Epithelial cell of prostate (primary cell): ENCODE measurements at places on chromosomes 4 and X.

DNA sequence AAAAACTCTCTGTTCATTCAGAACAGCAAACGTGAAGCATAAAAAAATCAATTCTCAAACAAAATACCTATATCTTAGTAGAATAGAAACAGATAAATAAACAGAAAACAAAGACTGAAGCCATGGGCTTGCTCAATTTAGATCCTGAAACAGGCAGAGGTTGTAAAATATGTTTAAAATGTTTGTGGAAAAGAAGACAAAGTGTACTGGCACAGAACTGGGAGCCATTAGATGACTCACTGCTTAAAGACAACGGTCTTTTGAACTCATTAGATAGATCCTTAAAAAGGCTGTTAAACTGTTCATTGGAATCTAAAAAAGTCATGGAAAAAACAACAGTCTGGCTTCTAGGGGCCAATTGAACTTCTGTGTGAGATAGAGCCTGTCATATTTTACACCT lies 247.0 kb upstream of the NDST4 start:
- DNase-seq, result no peak

GRCh38 chrX:17744896-17745523 lies 7.7 kb downstream of the SCML1 start:
- no peak for DNase-seq

GRCh38 chr4:145644699-145645098 lies 25.5 kb downstream of the MMAA start:
- DNase-seq, result no peak

- no peak for DNase-seq
Measured at GRCh38 chrX:23694606-23695005, 27.3 kb downstream of the PRDX4 start.

- DNase-seq, result no peak
Measured at GRCh38 chr4:18684932-18685331, 663.4 kb upstream of the LCORL start.

DNA sequence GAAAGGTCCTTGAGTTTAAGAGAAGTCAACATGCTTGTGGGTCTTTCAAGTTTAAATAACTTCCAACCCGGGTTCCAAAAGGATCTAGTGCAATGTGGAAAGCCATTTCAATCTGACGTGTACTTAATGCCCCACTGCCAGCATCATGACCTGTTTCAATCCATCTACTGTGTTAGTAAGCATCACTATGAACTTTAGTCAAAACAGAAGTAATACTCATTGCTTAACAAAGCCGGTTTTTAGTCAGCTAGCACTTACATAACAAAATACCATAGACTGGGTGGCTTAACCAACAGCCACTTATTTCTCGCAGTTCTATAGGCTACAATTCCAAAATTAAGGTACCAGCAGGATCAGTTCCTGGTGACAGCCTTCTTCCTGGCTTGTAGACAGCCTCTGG lies 677.5 kb downstream of the DMD start:
- no peak for DNase-seq

GRCh38 chrX:75158054-75158453 lies 2.0 kb upstream of the ABCB7 start:
- no peak for DNase-seq

GRCh38 chrX:10243106-10243505 lies 86.3 kb downstream of the CLCN4 start:
- no peak for DNase-seq

- no peak for DNase-seq
Measured at GRCh38 chr4:73251384-73251783, 7.2 kb downstream of the ANKRD17 start.

- DNase-seq, result no peak
Measured at GRCh38 chr4:143185253-143186107, 763 bp downstream of the USP38 start.

DNA sequence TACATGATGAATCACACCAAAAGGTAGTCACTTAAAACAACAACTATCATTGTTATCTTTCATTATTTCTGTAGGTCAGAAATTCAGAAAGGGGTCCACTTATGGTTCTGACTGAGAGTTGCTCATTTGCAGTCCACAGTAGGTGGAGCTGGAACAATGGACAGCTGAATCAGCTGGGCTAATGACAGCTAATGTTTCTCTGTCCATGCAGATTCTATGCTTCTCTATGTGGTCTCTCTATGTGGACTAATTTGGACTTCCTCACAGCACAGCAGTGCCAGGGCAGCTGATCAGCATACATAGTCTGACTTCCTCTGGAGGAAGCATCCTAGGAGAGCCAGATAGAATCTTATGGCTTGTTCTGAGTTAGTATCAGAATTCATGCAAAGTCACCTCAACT lies 131.7 kb upstream of the INTU start:
- no peak for DNase-seq

GRCh38 chrX:67563469-67564448 lies 19.9 kb downstream of the AR start:
- no peak for DNase-seq

DNA sequence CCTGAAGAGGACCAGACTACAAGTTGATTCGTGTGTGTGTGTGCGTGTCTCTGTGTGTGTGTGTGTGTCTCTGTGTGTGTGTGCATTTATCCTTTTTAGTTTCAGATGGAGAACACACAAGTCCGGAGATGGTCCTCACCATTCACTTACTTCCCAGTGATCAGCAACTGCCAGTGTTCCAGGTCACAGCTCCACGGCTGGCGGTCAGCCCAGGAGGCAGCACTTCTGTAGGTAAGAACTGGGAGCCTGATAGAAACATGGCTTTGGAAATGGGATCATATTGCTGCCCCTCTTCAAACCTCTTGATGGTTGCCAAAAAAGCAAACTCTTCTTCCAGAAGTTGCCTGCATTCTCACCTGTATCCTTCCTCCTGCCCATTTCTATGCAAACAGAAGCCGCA lies 122.6 kb upstream of the ANXA3 start:
- no peak for DNase-seq

DNA sequence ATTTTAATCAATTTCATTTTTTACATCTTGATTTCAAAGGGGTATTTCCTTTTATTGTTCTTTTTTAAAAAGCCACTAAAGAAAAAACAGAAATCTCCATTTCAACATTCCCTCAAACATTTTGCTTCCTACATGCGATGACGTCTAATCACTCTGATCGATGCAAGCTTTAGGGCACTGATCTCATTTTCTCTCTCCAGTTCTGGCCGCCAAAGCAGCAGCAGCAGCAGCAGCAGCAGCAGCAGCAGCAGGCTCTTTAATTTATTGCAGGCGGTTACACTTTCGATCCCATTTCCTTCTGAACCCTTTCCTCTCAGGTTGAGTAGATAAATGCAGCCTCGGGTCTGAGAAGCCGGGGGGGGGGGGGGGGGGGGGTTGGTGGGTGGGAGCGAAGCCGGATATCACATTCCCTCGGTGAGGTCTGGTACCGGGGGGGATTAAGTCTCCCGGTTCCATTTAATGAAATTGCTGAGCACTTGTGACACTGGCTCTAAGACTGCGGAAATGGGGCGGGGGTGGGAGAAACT lies 3.4 kb upstream of the PCDH7 start:
- DNase-seq, result no peak

- no peak for DNase-seq
Measured at GRCh38 chrX:109934434-109934833, 68.5 kb upstream of the TMEM164 start.

DNA sequence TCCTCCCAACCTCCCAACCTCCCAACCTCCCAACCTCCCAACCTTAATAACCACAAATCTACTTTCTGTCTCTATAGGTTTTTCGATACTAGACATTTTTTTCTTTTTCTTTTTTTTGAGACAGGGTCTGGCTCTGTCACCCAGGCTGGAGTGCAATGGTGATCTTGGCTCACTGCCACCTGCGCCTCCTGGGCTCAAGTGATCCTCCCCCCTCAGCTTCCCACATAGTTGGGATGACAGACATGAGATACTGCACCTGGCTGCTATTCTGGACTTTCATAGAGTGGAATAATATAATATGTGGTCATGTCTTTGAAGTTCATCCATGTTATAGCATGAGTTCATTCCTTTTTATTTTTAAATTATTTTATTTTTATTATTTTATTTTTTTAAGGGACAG lies 39.5 kb upstream of the ZFX start:
- no peak for DNase-seq

- no peak for DNase-seq
Measured at GRCh38 chrX:7620560-7620959, 222.4 kb upstream of the VCX start.

DNA sequence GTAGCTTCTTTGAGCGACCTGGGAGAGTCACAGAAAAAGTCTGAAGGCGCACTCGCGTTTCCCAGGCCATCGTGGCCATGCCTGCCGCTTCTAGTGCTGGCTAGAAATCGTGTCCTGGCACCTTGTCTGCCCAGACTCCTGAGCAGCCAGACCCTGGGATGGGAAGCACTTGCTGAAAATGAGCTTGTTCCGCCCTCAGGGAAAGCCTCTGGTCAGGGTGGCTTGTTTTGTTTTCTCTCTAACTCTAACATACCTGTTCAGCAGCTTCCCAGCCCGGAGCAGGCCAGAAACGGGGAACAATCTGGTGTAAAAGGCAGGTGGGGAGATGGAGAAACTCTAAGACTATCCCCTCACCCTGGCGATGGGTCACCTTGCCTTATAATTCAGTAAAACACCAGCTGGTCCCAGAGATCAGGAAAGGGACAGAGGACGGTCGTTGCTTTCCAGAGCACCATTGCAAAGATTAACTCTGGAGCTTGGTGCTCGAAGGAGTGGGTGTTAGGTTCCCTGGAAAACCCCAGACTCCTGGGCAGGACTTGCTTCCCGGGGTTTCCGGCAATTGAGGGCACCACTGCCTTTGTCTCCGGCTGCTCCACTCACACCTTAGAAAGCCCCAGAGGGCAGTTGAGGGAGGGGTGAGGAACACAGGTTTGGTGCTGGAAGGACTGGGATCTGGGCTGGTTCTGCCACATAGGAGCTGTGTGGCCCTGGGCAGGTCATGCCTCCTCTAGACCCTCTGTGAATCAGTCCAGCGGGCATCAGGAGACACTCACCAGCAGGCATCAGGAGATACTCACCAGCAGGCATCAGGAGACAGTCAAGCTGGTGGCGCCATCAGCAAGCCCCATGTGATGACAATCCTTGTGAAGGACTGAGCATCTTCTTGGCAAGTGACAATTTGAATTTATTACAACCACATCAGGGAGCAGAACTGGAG lies 4.5 kb upstream of the SH3TC1 start:
- DNase-seq, result no peak

DNA sequence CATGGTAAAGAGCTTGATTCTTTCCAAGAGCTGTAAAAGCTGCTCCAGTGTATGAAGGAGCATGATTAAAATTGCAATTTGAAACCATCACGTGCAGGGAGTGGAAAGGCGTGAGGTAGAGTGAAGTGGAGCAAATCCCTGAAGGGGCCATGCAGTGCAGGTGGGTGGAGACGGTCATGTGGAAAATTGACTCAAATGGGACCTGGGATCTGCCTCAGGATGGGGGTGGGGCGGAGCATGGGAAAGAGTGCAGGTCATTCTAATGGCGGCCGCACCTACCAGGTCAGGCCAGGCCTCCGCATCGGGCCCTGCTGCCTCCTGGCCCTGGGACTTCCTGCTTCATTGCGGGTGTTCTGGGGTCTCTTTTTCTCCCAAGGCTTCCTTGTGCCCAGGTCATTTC lies 25.3 kb upstream of the TRIM60 start:
- no peak for DNase-seq
